NCI-H2107 (cell line): ENCODE measurements at places on chromosomes 7 and 10.

GRCh38 chr7:154789404-154789803 lies 213.5 kb downstream of the PAXIP1 start:
- no peak for DNase-seq

GRCh38 chr7:11176985-11177555 lies 203.4 kb downstream of the PHF14 start:
- no peak for DNase-seq

GRCh38 chr10:77291596-77292505 lies 345.8 kb downstream of the KCNMA1 start:
- DNase-seq = no peak

- no peak for DNase-seq
Observed at GRCh38 chr10:21427804-21428481, 97.5 kb downstream of the SKIDA1 start.

- DNase-seq = no peak
Observed at GRCh38 chr7:136386876-136387275, 409.7 kb upstream of the MTPN start.

- no peak for DNase-seq
Observed at GRCh38 chr7:55426676-55427075, 61.5 kb downstream of the LANCL2 start.

GRCh38 chr7:16710651-16711050 lies 42.9 kb upstream of the TSPAN13 start:
- DNase-seq = no peak

DNA sequence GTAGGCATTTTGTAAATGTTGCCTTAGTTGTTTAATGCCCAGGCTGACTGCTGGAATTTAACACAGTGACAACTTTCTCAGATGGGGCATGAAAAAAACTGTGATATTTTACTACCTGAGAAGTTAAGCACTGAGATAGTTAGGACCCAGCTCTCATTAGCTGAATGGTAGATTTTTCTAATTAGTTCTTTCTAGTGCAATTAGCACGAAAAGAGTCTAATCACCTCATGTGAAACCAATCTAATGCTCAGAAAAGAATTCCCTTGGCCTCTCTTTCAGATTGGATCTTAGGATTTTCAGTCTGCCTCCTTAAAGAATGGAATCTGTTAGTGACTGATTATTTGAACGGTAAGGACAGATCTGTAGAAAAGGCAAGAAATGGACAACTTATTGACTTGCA lies 743.2 kb downstream of the AUTS2 start:
- no peak for DNase-seq
